ENCODE measurements at places on chromosomes 3 and 15. TPM values are rescaled to one million over a fixed set of nuclear protein-coding genes. Genes with fewer than 3 reads are reported as not detected.

DNA sequence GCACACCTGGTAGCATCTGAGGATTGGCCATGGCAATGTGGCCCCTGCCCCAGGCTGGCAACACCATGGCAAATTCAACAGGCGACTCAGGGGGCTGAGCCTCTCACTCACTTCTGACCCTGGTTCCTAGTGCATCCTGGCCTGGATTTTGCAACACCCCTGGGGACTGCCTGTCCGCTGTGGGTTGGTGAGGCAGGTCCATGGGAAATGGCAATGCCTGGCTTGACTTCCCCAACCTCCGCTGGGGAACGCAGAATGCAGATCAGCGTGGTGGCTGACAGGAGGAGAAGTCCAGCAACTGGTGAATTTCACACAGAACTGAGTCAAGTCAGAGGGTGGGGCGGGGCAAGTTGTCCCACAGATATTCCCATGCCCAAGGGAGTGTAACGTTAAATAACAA, 3.9 kb upstream of the PSTPIP1 start:
- no peak for DNase-seq

DNA sequence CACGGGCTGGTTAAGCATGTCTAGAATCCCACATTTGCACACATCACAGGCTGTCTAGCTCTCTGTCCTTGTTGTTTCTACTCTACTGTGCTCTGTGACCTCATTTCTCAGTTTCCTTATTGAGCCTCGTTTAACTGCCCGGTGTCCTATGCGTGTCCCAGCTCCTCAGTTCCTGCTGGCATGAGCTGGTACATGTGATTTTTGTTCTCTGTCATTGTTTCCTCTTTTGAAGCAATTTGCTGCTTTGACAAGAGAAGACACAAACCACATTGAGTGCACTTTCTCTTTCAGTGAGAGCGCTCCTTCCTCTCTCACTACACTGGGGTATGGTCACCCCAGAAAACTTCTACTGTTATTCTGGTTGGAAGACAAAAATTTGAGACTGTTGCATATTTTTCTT, 563.5 kb downstream of the PDCD6IP start:
- no peak for DNase-seq

DNA sequence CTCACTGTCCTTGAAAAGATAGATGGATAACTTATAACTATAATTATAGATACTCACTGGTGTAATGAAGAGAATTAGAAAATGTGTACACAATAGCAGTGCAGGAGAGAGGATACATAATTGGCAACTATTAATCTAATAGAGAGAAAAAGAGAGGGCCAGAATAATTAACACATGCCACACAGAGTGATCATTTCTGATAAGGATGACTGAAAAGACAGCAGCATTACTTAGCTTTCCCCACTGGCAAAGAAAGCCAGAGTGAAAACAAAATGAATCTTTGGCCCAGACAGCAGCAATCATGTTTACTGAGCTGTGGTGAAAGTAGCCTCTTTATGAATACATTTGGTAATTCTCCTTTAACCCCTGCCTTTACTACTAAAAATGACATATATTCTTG, 493.3 kb upstream of the ROBO1 start:
- no peak for DNase-seq

- no peak for DNase-seq
Observed at GRCh38 chr3:32894977-32895376, 56.5 kb upstream of the CCR4 start.

SLC28A1 gene
- total RNA-seq = under 0.01 TPM

DNA sequence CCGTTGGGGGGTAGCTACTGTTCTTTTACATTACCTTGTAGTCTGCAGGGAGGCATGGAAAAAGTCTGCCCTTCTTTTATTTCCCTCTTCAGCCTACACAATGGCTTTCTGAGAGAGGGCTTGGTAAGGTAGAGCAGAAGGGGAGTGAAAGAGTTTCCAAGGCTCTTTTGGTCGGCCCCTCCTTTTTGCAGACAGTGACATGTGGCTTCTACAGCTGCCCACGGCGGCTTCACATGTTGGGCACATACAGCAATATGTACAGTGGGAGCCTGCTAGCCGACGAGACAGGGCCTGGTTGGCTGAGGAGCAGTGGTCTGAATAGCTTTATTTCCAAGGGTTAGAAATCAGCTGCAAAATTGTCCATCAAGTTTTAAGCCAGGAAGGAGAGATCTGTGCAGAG, 4.0 kb downstream of the INAFM2 start:
- no peak for DNase-seq

DNA sequence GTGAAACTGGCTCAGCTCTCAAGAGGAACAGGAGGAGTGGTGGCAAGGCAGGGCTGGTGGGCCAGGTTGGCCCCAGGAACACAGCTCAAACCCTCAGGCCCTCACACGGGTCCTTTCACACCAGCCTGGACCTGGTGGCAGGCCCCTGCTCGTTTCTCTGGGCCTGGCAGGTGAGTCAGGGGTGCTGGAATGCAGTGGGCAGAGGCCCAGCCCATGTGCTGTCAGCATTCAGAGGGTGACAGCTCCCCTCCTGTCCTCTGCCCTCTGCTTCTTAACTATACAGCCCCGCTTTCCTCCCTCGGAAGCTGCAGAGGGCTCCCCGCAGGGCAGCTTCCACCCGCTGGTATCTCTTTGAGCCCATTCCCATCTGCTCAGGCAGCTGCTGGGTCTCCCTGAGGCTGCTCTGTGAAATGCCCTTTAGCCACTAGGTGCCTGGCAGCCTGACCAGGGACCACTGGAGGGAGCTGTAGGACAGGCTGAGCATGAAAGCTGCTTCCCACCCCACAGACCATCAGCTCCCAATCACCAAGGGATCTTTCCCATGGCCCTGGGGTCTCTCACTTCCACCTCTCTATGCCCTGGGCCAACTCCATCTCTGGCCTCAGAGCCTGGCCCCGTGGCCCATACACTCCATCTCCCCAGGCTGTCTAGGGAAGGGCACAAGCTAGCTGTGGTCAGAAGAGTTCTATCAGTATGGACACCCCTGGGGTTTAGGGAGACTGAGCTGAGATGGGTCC, 24.8 kb downstream of the SHF start:
- DNase-seq = peak; percentile 83

Measured in dermis microvascular lymphatic vessel endothelial cell (primary cell).